ENCODE measurements at places on chromosomes 1 and 21. TPM values are rescaled to one million over a fixed set of nuclear protein-coding genes. Genes with fewer than 3 reads are reported as not detected.

Gene TINAGL1
- total RNA-seq: 3.4 TPM

Gene PTPN22
- total RNA-seq: 0.75 TPM

Gene MRPS6
- 40.6 TPM for total RNA-seq

Gene CHIA
- total RNA-seq: not detected

Gene LCE1D
- total RNA-seq: not detected

Gene GPR37L1
- not detected for total RNA-seq

Gene TRPM2
- under 0.01 TPM for total RNA-seq

Gene KPRP
- total RNA-seq: not detected

All from uterine smooth muscle cell (primary cell).